ENCODE measurements at places on chromosomes 7 and 10.

- no peak for DNase-seq
These were observed 11.0 kb upstream of the NDUFB2 start for GRCh38 chr7:140685407-140686087.

- no peak for DNase-seq
These were observed 46.6 kb downstream of the RSU1 start for GRCh38 chr10:16770670-16771069.

GRCh38 chr7:137985253-137985896 lies 16.5 kb downstream of the CREB3L2 start:
- DNase-seq, result no peak

- DNase-seq, result no peak
These were observed 25.6 kb upstream of the GALNTL5 start for GRCh38 chr7:151930695-151931094.

DNA sequence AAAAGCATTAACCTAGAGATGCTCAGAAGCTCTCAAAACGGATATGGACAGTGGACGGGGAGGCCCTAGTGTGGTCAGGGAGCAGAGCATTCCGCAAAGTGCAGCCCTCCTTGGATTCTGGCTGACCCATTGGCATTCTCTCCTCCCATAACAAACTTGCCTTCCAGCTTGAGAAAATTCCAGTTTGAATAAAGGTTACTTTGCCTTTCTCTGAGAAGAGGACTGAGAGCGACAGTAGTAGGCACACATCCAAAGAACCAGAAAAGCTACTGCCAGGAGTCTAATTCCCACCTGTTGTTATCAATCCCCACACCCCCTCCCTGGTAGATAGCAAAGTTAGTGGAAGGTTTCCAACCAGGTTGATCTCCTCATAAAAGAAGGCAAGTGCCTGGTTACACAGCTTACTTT lies 84.7 kb upstream of the TRIL start:
- no peak for DNase-seq

DNA sequence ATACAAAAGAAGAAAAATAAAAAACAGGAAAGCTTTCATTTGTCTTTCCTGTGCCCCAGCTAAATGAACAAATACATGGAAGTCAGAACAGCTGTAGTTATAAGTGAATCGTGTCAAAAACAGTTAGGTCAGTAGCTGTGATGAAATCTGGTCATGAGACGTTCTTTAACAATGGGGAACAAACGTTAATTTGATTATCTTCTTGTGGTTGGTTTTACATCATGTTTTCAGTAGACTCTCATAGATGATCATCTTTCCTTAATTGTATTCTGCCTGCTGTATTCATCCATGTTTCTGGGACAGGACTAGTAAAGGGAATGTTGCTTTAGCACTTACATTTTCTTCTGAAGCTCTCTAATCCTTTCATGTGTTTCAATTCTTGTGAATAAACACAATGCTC lies 97.0 kb downstream of the PCLO start:
- no peak for DNase-seq

GRCh38 chr7:780081-780480 lies 52.2 kb upstream of the SUN1 start:
- no peak for DNase-seq

GRCh38 chr7:41481353-41481752 lies 221.5 kb downstream of the INHBA start:
- DNase-seq, result no peak

DNA sequence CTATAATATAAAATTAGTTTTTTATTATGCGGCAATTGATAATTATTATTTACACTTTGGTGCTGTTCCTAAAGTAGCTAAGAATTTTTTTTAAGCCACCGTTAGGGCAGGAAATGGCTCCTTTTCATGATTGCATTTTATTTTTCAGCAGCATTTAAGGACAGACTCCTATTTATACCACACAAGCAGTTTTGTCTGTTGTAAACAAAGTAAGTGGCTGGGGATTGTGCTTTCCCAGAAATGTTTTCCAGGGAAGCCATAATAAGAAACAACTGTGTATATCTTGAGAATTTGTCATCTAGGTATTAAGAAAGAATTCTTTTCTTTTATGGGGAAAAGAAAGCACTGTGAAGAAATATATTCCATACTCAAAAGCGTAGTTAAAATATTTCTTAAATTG lies 232.0 kb downstream of the VTI1A start:
- DNase-seq, result no peak

DNA sequence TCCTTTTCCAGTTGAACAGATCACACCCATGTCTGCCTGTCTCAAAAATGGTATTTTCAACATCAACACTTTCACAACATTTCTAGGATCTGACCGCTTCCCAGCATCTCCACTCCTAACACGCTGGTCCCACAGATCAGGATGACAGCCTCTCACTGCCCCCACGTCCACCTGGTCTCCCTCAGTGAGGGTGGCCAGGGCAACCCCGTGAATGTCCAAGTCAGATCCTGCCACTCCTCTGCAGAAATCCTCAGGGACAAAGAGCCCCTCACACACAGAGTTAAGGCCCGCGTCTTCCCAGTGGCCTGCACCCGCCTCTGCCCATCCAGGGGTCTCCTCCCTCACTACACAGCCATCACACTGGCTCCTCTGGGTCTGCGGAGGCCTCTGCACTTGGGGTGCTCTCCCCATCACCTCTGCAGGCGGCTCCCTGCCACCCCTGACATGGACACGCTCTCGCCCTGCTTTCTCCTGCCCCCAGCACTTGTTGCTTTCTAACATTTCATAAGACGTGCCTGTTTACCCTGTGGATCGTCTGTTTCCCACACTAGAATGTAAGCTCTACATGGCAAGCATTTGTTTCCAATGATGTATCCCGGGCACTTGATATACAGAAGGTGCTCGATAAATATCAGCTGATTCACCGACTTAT lies 20.0 kb downstream of the GNA12 start:
- no peak for DNase-seq

GRCh38 chr10:95183271-95184230 lies 10.5 kb upstream of the ACSM6 start:
- DNase-seq, result peak; percentile 26

GRCh38 chr7:128025819-128026218 lies 5.4 kb downstream of the LRRC4 start:
- DNase-seq, result no peak

DNA sequence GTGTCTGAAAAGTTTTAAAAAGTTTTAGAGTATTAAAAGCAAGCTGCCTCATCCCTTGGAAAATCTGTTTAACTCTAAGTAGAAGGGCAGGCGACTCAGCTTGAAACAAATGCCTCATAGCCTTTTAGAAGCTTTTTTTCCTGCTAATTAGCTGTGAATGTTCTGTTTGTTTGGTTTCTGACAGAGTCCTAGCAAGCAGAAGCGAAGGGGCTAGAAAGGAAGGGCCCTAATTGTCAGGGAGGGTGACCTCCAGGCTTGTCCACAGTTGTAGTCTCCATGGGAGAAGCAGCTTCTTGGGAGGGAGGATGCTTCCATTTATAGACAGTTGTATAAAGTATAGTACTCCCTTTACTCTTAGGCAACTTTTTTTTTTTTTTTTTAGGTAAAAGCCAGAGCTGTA lies 90.9 kb downstream of the DNAJC1 start:
- no peak for DNase-seq

- no peak for DNase-seq
These were observed 91.0 kb downstream of the ZMIZ1 start for GRCh38 chr10:79159785-79160184.

GRCh38 chr10:43962346-43963191 lies 313.9 kb upstream of the ZNF32 start:
- no peak for DNase-seq

DNA sequence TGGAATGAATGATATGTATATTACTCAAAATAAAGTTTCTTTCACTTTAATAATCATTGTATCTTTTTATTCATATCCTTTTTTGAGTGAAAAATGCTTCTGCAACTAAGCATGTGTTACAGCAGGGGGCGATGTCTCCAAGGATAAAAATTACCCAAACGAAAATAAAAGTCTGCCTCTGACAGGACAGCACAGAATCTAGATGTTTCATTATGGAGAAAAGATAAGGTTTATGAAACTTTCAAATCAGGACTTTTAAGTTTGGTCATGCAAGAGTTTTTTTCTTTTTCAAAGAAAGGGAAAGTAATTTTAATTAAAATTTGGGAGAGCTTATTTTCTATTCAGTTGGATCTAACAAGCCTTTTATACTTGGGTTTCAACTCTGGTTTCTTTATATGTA lies 48.4 kb downstream of the TES start:
- peak; percentile 47 for DNase-seq

- DNase-seq, result no peak
These were observed 35.2 kb upstream of the BMPER start for GRCh38 chr7:33870120-33870519.

- DNase-seq, result no peak
These were observed 871 bp upstream of the CCL24 start for GRCh38 chr7:75814407-75814947.

DNA sequence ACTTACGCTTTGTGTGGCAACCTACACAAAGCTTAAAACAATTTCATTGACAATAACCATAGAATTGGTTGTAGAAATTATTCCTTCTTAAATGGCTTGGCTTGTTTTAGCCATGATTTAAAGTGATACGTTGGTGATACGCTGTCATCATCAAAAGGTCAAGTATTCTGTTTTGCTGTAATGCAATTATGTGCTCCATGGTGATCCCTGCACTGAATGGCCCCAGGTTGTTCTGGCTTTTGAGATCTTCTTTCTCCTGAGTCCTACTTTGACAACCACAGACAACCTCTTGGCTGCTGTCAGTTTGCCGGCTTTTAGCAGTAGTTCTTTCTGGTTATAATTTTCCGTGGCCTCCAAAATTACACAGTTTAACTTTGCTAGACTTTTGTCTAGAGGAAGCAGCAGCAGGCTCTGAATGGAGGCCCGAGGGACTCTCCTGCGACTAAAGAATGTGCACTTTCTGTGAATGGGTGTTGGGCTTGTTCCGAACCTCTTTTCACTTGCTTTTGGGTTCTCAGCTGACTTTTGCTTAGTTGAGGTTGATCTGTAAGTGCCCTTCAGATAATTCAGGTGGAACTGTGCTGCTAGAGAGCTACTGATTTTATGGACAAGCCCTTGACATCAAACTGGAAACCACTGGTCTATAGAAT lies 104.7 kb downstream of the TMEM178B start:
- no peak for DNase-seq

- no peak for DNase-seq
These were observed 194.1 kb downstream of the DGKI start for GRCh38 chr7:137652721-137653120.

GRCh38 chr7:66869660-66870450 lies 51.2 kb upstream of the TMEM248 start:
- DNase-seq, result no peak

DNA sequence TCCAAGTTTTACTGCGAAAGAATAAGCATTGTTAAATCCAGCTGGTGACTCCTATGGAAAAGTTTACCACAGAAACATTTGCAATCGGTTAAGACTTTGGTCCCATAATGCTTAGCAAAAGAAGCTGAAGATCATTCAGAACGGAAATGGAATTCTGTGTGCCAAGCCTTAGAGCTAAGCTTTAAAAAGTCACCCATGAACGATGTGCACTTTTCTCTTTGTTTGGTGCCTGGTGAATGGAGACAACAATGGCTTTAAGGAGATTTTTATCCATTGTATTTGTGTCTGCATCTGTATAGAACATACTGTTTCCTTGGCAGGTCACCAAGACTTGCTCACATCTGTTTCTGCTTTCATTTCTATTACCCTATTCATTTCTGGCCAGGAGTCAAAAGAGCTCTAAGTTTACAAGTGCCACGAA lies 26.3 kb upstream of the COL1A2 start:
- peak; percentile 67 for DNase-seq

GRCh38 chr10:62019685-62020359 lies 118.3 kb downstream of the ARID5B start:
- no peak for DNase-seq

DNA sequence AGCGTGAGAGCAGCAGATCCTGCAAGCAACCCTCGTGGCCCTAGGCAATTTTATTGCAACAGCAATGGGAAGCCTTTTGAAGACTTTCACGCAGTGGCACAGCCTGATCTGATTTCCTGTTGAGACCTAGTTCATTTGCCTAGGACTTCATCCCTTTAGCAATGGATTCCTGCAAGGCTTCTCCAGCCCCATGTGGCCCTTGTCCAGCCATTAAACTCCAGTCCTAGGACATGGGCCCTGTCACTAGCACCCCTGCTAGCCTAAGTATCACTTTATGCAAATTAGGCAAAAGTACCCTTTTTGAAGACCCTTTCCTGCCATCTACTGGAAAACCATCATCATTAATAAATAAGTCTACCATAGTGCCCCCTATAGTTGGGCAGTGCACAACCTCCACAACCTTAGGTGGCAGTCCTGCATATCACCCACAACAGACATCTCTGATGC lies 379.4 kb downstream of the GALNT17 start:
- DNase-seq, result no peak

DNA sequence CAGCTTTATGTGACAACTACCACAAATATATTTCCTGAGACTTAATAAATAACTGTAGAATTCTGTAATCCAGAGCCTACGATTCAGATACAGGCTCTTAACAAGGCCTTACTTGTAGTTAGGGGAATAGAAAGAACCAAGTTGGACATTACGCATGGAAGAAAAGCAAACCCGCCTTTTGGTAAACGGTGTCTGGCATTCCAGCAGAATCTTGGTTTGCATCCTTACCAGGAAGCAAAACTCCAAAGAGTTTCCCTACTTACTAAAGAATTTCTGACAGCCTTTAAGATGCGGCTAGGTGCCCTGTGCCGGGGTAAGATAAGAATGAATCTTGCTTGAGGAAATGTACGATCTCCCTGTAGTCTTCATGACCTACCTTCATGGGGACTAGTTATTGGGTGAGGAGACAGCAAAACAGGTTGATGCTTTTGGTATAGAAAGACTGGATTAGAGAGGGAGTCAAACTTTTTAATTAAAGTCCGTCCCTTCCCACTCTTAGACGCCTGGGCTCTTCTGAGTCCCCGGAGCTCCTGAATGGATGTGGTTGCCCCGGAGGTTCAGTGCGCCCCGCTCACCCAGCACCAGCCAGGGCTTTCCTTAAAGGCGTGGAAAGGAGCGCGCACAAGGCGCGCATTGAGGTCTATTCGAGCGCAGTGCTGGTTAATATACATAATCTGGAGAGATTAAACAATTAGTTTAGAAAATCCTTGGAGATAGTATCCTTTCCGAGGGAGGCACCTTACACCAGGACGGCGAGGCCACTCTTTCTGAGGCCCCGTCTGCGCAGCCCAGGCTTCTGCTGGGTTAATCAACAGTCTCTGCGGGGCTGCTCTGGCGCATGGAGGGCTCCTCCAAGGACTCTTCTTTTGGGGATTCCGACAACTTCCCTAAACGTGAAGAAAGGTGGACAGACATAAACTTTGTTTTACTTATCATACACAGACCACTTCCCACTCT lies 11.5 kb downstream of the PTF1A start:
- DNase-seq, result no peak

GRCh38 chr10:68166871-68167585 lies 57.7 kb downstream of the MYPN start:
- DNase-seq, result no peak

GRCh38 chr7:117035465-117035862 lies 82.2 kb downstream of the ST7 start:
- DNase-seq, result no peak

DNA sequence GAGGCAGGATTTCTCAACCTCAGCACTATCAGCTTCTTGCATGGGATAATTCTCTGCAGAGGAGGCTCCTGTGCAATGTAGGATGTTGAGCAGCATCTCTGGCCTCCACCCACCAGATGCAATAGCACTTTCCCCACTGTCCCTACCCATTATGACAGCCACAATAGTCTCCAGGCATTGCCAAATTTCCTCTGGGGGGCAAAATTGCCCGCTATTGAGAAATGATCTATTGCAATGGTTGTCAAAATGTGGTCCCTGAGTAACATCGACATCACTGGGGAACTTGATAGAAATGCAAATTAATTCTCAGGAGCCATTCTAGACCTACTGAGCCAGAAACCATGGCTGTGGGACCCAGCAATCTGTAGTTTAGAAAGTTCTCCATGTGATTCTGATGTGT lies 7.0 kb downstream of the KCNK18 start:
- DNase-seq, result no peak

GRCh38 chr7:5354460-5355232 lies 69.0 kb downstream of the TNRC18 start:
- DNase-seq, result no peak

All from urinary bladder (tissue), 4 donors.